Osteocyte (in vitro differentiated cells): ENCODE measurements at places on chromosomes 3 and 15. TPM values are rescaled to one million over a fixed set of nuclear protein-coding genes. Genes with fewer than 3 reads are reported as not detected.

RPN1 gene
- total RNA-seq: 207 and 228 TPM in 2 replicates

CCDC39 gene
- not detected in 2 replicates for total RNA-seq

GPR156 gene
- total RNA-seq: 0.24 and 0.48 TPM in 2 replicates

CALML4 gene
- total RNA-seq: 1.8 and 2.0 TPM in 2 replicates

SLC38A3 gene
- total RNA-seq: 3.9 and 4.5 TPM in 2 replicates

CCR2 gene
- total RNA-seq: not detected in 2 replicates

AMOTL2 gene
- total RNA-seq: 195 and 199 TPM in 2 replicates

EEFSEC gene
- 14.3 and 15.6 TPM in 2 replicates for total RNA-seq

RTF1 gene
- total RNA-seq: 43.0 and 47.5 TPM in 2 replicates

VWA5B2 gene
- total RNA-seq: 0.11 TPM in 1 of 2 replicates, not detected in the other

GPR171 gene
- total RNA-seq: not detected in 2 replicates

IMPG2 gene
- 0.60 and 0.73 TPM in 2 replicates for total RNA-seq

CADM2 gene
- 1.5 and 2.2 TPM in 2 replicates for total RNA-seq
